Stimulated activated CD4-positive, alpha-beta T cell treated with anti-CD3 and anti-CD28 coated beads, Interleukin-2, amount 100 ng/mL, for 4 hours (primary cell): ENCODE measurements at places on chromosomes 1 and 21.

- no peak for DNase-seq
These were observed 40.3 kb downstream of the SPAG17 start for GRCh38 chr1:118144684-118145083.

GRCh38 chr1:226696547-226696946, 42.5 kb downstream of the ITPKB start:
- no peak for DNase-seq

DNA sequence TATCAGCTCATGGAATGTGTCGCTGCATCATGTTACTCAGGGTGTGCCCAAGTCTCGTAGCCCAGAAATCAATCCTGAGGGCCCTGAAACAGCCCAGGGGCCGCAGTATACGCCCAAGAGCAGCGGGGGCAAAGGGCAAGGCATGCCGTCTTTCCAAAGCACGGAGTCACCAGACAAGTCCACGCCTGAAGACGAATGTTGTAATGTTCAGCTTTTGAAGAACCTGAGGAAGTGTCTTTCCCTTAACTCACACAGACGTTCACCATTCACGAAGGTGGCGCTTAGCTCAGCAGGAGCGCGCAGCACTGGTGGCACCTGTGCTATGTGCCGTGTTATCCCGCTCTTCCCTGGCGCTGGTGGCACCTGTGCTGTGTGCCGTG, 18.8 kb upstream of the PWP2 start:
- DNase-seq, result no peak

GRCh38 chr1:237342730-237343129, 300.7 kb downstream of the RYR2 start:
- DNase-seq, result no peak

GRCh38 chr1:31055953-31056352, 9.6 kb downstream of the PUM1 start:
- DNase-seq, result no peak

GRCh38 chr1:184789884-184790283, 35.2 kb upstream of the EDEM3 start:
- no peak for DNase-seq
